ENCODE measurements at places on chromosomes 7 and 10. TPM values are rescaled to one million over a fixed set of nuclear protein-coding genes. Genes with fewer than 3 reads are reported as not detected.

The NOLC1 gene
- total RNA-seq, result 109 TPM

The PTF1A gene
- not detected for total RNA-seq

The LRCH4 gene
- total RNA-seq, result 180 TPM

The ALOX5 gene
- 29.6 TPM for total RNA-seq

The ABCB1 gene
- total RNA-seq, result 2.5 TPM

The FFAR4 gene
- total RNA-seq, result not detected

The PRTFDC1 gene
- total RNA-seq, result 0.27 TPM

The WDR86 gene
- not detected for total RNA-seq

The PDLIM1 gene
- 28.1 TPM for total RNA-seq

The BMPR1A gene
- 8.9 TPM for total RNA-seq

The ERVW-1 gene
- not detected for total RNA-seq
